ENCODE measurements at places on chromosomes 7 and 10.

DNA sequence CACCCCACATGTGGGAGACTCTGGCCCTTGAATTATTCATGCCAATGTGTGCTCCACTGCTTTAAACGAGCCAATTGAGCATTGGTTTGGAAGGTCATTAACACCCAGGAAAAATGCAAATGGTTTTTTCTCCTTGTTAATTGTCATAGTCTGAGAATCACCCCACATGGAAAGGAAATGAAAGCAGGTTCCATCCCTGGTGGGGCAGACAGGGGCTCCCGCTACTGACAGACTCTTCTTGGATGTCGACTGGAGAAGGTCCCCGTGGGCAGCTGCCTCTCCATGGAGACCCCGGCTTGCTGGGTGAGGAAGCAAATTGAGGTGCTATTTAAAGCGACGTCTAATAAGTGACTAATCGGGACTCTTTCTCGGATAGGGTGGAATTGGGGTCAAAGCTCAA lies 32.0 kb upstream of the EN2 start:
- no peak for DNase-seq

GRCh38 chr7:45000093-45001032 lies at the start of gene CCM2:
Gene CCM2 (plus strand): TSS chr7:45000201. CDS start chr7:45000334, 133 bp downstream.
- DNase-seq, result no peak

DNA sequence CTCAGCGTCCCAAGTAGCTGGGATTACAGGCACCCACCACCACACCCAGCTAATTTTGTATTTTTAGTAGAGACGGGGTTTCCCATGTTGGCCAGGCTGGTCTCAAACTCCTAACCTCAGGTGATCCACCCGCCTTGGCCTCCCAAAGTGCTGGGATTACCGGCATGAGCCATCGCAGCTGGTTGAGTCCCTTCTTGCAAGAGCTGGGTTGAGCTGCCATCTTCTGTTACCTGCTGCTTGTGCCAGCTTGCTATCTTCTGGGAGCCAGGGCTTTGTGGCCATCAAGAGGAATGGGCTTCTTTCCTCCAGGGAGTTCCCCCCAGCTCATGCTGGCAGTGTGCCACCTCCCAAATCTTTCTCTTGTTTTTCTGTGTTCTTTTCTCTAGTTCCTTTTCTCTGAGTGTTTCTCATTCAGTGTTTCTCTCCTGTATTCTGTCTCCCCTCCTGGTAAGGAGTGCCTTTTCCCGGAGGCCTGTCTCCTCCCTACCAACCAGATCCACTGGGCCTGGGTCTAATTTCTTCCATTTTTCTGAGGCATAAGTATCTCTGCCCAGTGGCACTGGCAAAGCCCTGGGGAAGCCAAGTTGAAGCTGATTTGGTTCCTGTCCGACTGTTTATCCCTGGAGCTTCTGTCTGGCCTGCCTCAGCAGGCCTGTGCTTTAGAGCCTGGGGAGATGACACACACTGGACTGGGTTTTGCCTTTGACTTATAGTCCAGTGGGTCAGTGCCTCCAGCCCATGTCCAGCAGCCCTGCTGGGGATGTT lies 3.7 kb downstream of the DBNL start:
- DNase-seq, result no peak

DNA sequence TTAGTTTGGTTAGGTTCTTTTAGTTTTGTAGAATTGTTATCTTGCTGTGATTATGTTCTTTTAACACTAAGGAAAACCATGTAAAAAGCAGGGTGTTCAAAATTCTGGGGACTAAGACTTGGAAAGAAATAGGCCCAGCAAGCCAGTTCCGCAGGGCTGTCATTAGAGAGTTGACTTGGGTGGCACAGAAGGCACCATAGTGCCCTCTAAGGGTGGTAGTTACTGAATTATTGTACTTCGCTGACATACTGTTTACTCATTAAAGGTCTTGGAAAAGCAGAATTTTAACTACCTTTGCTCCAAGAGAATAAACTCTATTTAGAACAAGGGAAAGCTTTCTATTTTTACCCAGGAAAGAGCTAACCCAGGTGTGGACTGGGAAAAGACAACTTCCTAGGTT lies 86.5 kb downstream of the OTUD1 start:
- DNase-seq, result no peak

GRCh38 chr10:79491143-79491835 lies 21.0 kb upstream of the EIF5AL1 start:
- DNase-seq, result no peak
